NCI-H2081 treated with DMSO at 0.1 percent for 48 hours (cell line): ENCODE measurements at places on chromosomes 12 and 14.

- no peak for DNase-seq
Observed at GRCh38 chr12:116266168-116266601, 11.3 kb downstream of the MED13L start.

DNA sequence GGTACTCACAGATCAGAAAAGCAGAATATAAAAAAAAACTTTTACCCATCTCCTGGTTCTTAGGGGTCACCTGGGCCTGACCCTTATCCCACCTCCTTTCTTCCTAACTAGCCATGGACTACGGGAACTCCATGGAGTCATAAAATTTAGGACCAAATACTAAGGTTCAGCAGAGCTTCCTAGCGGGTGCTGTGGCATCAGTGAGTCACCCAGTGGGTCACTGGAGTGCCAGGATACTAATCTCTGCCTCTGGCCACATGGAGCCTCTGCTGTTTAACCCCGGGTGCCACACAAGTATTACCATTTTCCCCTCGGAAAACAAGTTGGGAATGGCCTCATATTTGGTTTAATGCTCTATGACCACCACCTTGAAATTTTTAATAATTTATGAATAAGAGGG, 6.9 kb downstream of the ZBTB39 start:
- no peak for DNase-seq

DNA sequence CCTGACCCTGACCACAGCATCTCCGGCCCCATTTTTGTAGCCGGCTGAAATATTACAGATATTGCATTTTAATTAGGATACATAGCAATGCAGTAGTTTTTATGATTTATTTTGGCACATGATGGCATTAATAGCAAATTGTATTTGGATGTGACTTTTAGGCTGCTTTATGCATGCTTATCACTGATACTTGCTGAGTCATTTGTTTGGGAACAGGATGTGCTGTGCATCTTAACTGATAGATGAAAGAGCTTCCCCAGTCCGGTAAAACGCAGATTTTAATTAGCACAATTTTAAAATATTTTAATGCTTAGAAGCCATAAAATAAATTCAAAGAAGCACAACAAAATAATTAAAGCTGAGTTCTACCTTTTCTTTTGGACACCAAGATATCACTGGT, 90.7 kb downstream of the OTOGL start:
- no peak for DNase-seq

GRCh38 chr14:54675236-54676128, 108.6 kb downstream of the SAMD4A start:
- no peak for DNase-seq

DNA sequence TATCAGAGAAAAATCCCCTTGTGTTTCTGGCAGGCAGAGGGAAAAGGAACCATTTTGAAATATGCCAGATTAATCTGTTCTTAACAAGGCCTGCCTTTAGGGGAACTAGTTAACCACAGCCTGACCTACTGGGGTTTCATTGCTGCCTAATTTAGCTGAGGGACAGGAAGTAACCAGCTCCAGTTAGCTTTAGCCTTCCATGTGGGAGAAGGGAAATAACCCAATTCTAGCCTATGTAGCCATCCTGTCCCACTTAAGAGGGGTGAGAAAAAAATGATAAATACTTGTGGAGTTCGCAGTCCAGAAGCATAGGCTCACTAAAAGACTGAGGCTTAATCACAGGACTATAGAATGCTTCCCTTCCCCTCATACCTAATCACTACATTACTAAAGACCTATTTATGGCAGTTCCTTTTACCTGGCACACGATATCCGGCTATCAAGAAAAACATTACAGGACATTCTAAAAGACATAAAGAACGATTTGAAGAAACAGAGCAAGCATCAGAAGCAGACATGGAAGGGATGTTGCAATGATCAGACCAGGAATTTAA, 22.8 kb downstream of the COX8C start:
- no peak for DNase-seq

GRCh38 chr14:76193696-76194095, 42.0 kb downstream of the GPATCH2L start:
- no peak for DNase-seq

DNA sequence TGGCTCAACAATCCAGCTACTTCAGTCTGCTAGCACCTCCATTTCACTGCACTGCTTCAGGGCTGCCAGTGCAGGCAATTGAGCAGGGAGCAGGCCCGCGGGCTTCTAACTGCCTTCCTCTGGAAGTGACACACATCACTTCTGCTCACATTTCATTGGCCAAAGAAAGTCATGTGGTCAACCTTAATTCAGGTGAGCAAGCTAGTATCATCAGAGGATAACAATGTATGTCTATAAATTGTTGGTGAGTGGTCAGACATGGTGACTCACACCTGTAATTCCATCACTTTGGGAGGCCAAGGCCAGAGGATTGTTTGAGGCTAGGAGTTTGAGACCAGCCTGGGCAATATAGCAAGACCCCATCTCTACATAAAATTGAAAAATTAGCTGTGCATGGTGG, 22.3 kb upstream of the CHGA start:
- DNase-seq, result no peak

- DNase-seq, result peak; percentile 56
Observed at GRCh38 chr12:2583642-2584401, 210.9 kb upstream of the FKBP4 start.

- DNase-seq, result no peak
Observed at GRCh38 chr12:29212682-29213403, 63.8 kb downstream of the FAR2 start.

GRCh38 chr12:61857968-61858367, 402.2 kb upstream of the USP15 start:
- no peak for DNase-seq

- DNase-seq, result no peak
Observed at GRCh38 chr12:52522346-52523011, 2.3 kb upstream of the KRT5 start.

GRCh38 chr12:18706798-18707197, 31.0 kb downstream of the PLCZ1 start:
- no peak for DNase-seq
